Activated CD8-positive, alpha-beta memory T cell treated with anti-CD3 and anti-CD28 coated beads for 24 hours (primary cell): ENCODE measurements at places on chromosomes 2 and 18.

DNA sequence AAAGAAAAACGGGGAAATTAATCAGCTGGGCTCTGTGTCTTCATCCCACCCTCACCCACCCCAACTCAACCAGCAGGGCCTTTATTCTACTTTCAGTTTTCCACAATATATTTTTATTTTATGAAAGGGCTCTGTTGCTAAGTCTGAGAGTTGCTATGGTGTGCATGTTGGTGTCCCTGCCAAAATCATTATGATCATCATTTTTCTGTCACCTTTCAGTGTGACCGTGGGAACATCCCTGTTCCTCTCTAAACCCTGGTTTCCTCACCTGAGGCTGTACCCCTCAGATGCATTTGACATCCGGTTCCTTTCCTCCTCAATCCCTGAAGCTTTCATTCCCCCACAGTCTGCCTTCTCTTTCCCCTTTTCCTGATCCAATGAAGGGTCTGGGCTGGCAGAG lies 180.5 kb downstream of the ZFP36L2 start:
- no peak for DNase-seq

GRCh38 chr2:44692821-44693220 lies 248.7 kb upstream of the SIX3 start:
- no peak for DNase-seq

- DNase-seq, result no peak
These were observed 157.9 kb downstream of the CLIP4 start for GRCh38 chr2:29273004-29273684.

GRCh38 chr2:216508229-216508628 lies 9.6 kb downstream of the RPL37A start:
- no peak for DNase-seq

DNA sequence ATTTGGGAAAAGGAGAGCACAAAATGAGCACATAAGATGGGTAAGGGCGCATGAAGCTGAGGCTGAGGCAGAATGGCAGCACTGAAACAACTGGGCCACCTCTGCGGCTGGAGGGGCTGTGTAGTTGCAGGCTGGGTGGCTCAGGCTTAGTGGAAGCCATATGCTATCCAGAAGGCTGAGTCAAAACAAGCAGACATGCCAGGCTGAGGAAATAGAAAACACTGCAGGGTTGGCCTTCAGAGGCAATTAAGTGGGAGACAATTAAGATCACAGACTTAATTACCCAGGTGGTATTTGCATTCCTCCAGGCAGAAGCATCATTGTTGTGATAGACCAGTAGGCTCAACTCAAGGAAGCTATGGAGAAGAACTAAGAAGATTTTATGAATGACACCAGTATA lies 11.4 kb upstream of the XPO1 start:
- peak; percentile 9 for DNase-seq

DNA sequence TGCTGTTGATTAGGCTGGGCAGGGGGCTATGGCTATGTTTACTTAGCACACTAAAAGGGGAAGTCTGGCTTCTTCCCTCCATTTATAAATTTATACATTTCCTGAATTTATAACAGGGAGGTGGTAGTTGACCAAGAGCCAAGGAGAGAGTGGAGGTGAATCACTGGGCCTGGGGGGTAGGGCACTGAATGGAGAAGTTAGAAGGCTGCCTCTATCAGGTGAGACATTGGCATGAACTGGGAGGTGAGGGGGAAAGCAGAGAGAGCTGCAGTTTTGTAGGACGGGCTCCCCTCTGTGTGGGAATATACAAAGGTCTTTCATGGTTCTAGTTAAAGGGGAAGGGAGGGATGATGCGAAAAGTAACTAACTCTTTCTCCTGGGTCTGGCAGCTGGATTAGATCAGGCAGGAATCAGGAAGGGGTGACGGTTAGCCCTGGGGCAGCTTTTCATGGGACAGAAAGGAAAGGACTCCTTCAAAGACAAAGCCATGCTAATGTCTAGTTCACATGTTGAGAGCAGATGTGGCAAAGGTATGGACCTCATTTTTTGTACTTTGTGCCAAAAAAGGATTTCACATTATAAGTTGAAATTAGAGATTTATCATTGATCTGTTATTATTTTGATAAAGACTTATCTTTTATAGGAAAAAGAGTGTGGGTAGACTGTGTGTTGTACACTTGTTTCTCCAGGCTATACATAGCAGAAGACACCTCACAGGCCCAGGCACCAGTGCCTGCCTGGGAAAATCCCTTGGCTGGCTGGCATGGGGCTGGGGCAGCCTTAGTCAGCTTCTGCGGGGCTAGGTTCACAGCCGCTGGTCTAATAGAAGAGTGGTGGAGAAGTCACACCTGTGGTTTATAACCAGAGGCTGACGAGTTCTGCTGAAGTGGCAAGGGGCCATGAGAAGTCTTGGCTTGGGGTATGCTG lies 158.7 kb downstream of the CLIP4 start:
- DNase-seq, result no peak

GRCh38 chr2:226902041-226902966 lies 66.5 kb downstream of the RHBDD1 start:
- no peak for DNase-seq
